Memory B cell (primary cell): ENCODE measurements at places on chromosomes 1 and 21.

DNA sequence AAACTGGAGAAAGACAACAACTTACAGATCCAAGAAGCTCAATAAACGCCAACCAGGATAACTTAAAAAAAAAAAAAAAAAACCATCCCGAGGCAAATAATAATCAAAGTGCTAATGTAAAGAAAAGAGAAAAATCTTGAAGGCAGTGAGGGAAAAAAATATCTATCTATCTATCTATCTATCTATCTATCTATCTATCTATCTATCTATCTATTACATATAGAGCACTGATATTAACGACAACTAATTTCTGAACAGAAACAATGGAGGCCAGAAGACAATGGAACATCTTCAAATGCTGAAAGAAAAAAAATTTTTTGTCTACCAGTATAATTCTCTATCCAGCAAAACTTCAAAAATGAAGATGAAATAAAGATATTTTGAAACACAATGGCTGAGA, 18.0 kb downstream of the PACC1 start:
- H3K27ac ChIP-seq: no peak overlapping the region
- DNase-seq: no peak
- no peak overlapping the region for H3K4me3 ChIP-seq
- no peaks in the 10 kb centered on the region for H3K27me3 ChIP-seq
- peaks cover 6% of the 10 kb centered on the region for H3K4me1 ChIP-seq

- no peak for DNase-seq
- no peak overlapping the region for H3K4me3 ChIP-seq
- peaks cover 3% of the 10 kb centered on the region for H3K27me3 ChIP-seq
- H3K27ac ChIP-seq: no peak overlapping the region
These were observed 20.6 kb downstream of the NPR1 start for GRCh38 chr1:153698923-153699714.

GRCh38 chr1:106620521-106620954, 435.9 kb upstream of the PRMT6 start:
- no peaks in the 10 kb centered on the region for H3K36me3 ChIP-seq
- H3K4me3 ChIP-seq: no peak overlapping the region
- no peak for DNase-seq
- H3K27ac ChIP-seq: no peak overlapping the region
- no peaks in the 10 kb centered on the region for H3K4me1 ChIP-seq
- H3K27me3 ChIP-seq: peaks cover 2% of the 10 kb centered on the region

DNA sequence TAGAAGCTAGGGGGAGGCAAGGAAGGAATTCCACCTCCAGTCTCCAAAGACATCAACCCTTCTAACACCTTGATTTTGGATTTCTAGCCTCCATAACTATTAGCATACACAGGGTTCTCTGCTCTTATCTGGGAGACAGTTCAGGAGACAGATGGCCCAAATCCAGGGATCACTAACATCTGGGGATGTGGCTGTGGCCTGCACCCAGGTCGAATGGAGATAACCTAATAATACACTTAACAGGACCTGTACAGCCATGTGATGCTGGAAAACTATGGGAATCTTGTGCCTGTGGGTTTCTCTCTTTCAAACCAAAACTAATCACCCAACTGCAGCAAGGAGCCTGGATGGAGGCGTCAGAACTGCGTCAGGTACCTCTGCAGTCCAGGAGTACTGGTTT, 47.6 kb downstream of the KIAA0319L start:
- H3K27ac ChIP-seq: no peak overlapping the region
- H3K4me1 ChIP-seq: peaks cover 23% of the 10 kb centered on the region
- no peaks in the 10 kb centered on the region for H3K27me3 ChIP-seq
- H3K36me3 ChIP-seq: peaks cover 17% of the 10 kb centered on the region

DNA sequence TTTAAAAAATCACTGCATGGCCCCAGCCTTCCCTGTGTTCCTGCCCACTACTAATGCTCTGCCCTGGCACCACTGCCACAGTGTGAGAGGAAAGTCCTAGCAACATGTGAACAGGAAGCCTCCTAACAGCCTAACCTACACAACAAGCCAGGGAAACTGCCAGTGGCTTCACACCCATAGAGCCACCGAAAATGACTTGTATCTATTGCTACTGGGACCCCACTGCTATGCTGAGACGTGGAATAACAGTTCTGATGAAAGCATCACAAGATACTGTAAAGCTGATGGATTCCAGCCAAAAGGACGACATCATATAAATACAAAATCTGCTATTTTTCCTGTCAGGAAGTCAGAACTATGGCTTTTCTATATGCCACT, 74.9 kb downstream of the JAK1 start:
- no peaks in the 10 kb centered on the region for H3K27me3 ChIP-seq
- no peak for DNase-seq
- peak overlapping the region; percentile 27 for H3K4me3 ChIP-seq
- peak overlapping the region; percentile 84 for H3K27ac ChIP-seq

DNA sequence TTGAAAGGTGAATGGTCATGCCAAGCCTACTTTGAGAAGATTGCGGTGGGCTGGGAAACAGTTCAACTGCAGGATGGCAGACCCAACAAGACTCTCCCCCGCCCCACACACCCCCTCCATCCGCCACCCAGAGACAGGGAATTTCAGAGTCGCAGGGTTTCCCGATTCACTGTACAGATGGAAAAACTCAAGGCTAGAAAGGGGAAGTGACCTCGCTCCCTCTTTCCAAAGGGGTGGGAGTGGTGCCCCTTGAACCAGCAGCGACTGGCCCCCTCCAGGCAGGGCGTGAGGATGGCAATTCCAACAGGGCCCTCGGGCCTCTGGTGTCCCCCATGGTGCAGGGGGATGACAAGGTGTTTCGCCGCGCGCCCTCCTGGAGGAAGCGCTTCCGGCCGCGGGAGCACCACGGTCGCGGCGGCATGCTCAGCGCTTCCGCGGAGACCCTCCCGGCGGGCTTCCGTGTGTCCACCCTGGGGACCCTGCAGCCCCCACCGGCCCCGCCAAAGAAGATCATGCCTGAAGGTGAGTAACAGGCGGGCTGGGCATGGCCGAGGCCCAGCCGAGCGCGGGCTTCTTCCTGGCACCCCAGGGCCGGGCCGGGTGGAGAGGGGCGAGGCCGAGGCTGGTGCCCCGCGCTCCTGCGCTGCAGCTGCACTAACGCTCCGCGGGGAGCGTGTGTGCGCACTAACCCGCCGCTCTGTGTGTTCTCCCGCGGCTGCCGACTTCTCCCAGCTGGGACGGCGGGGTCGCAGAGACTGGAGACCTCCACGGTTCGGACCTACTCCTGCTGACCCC, 10.4 kb downstream of the MYOG start:
- peaks cover 5% of the 10 kb centered on the region for H3K4me1 ChIP-seq
- H3K27me3 ChIP-seq: peaks cover 35% of the 10 kb centered on the region
- H3K4me3 ChIP-seq: no peak overlapping the region

DNA sequence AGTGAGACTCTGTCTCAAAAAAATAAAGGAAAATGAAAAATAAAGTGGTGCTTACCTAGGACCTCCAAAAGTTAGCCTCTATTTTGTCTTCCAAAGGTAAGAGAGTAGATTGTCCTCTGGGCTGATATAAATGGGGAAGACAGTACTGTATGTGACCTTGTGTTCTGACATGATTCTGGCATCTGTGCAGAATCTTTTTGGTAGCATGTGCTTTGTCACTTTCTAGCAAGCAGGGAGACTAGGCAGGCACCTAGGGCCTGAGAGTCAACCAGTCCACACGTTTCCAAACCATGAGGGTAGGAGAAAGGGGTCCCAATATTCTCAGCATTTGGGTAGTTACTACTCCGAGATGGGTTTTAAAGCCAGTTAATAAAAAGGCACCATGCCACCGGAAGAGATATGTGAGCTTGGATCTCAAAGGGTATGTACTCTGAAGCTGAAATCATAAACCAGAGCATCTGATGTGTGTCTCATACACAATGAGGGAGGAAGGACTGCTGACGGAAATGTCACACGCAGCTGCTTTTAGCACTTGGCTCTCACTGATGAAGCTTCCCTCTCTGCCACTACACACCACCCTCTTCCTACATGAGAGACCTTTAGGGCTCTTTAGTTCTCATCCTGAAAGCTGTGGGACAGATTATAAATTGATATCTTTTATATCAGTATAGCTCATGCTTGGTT, 27.0 kb upstream of the SLC16A1 start:
- H3K27ac ChIP-seq: peak overlapping the region; percentile 86
- H3K4me3 ChIP-seq: peak overlapping the region; percentile 35
- peak; percentile 12 for DNase-seq
- H3K4me1 ChIP-seq: peaks cover 18% of the 10 kb centered on the region
- no peaks in the 10 kb centered on the region for H3K36me3 ChIP-seq

GRCh38 chr21:46393451-46393940, 65.2 kb upstream of the DIP2A start:
- no peak overlapping the region for H3K4me3 ChIP-seq
- H3K4me1 ChIP-seq: no peaks in the 10 kb centered on the region
- H3K27me3 ChIP-seq: no peaks in the 10 kb centered on the region
- H3K36me3 ChIP-seq: peaks cover 28% of the 10 kb centered on the region

DNA sequence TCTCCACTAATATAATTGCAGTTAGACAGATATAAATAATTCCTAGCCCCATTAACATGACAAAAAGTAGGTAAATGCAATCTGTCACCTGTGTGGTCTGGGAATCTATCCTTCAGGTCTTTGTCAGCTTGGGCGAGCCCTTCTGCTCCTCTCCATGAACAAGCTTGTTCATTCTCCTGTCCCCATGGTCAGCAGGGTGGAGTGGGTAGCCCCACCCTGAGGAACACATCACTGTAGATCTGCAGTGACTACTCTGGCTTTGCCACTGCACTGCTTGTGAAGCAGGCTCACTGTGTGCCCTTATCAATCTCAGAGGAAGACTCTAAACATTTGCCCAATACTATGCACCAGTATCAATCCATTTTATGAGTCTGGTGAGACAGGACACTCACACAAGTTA, 279.0 kb downstream of the MATN1 start:
- H3K4me1 ChIP-seq: no peaks in the 10 kb centered on the region
- peaks cover 9% of the 10 kb centered on the region for H3K27me3 ChIP-seq
- no peak for DNase-seq
- H3K27ac ChIP-seq: no peak overlapping the region
- H3K4me3 ChIP-seq: no peak overlapping the region
- H3K36me3 ChIP-seq: no peaks in the 10 kb centered on the region
